Occipital lobe (tissue), 3 donors: ENCODE measurements at places on chromosomes 11 and 22. TPM values are rescaled to one million over a fixed set of nuclear protein-coding genes. Genes with fewer than 3 reads are reported as not detected.

The PAFAH1B2 gene
- total RNA-seq, result 325 TPM

The GLB1L2 gene
- 1.1 TPM for total RNA-seq

The MUC5AC gene
- not detected for total RNA-seq

DNA sequence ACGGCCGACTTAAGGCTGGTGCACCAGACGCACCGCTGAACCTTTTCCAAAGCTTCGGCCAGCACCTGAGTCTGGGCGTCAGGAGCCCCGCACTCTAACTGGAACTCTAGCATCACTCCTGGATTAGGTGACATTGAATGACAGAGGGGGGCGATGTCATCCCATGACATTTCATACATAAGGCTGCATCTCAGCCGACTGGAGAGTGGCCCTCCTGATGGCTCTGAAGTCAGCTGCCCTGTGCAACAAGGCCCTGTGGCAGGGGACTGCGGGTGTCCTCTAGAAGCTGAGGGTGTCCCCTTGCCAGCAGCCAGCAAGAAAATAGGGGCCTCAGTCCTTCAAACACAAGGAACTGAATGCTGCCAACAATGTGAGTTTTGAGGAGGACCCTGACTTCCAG, 10.1 kb upstream of the FADS3 start:
- DNase-seq, result no peak

DNA sequence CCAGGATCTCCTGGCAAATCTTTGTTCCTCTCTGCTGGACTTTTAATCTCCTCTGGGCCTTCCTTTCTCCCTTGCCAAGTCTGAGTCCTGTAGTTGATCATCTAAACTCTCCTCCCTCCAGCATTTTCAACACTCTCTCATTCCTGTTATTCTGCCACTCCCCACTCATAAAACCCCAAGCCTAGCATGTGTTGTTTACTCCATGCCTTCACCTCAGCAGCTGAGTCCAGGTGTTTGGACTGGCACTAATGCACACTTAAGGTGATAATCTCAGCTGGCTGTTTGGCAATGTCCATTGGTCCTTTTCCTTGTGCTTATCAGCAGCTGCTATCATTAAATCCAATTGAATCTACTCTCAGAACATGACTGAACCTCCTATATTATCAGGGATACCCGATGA, 876.8 kb upstream of the TENM4 start:
- DNase-seq, result no peak

The TAGLN gene
- total RNA-seq, result 12.9 TPM

The NELL1 gene
- 104 TPM for total RNA-seq

The TRIM48 gene
- total RNA-seq, result not detected

The C11orf87 gene
- 29.8 TPM for total RNA-seq

The GGTLC2 gene
- not detected for total RNA-seq

- no peak for DNase-seq
Measured at GRCh38 chr11:130103296-130103814, 33.7 kb downstream of the APLP2 start.

The NPTXR gene
- 11.5 TPM for total RNA-seq

DNA sequence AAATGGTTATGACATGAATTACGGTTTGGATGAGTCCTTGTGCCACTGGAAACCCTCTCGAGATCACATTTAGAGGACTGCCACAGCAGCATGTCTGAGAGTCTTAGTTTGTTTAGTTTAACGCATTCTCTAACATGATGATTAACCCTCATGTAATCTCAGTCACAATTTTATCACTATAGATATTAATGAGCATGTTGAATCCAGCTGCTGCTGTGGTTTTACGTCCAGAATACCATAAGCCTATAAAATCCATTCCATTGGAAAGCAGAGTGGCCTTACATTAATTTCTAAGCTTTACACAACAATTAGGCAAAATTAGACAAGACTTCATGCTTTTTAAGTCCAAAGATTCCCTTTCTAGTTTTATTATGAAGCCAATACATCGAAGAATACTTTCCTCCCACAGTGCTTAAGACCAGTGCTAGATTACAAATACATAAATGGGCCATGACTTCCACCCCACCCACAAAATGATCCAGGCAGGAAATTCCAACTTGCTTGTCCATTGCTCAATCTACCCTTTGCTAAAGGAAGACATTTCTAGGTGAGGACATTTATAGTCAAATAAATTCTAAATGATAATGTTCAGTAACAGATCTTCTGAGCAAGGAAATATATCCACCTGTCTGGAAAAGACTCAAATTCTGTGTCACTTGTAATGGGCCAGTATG, 3.5 kb upstream of the ELMOD1 start:
- no peak for DNase-seq

GRCh38 chr22:40051322-40051721, 56.6 kb downstream of the FAM83F start:
- no peak for DNase-seq

- DNase-seq, result peak; percentile 69
Measured at GRCh38 chr11:78331711-78332110, 85.9 kb downstream of the GAB2 start.

The MMP11 gene
- total RNA-seq, result 14.8 TPM

DNA sequence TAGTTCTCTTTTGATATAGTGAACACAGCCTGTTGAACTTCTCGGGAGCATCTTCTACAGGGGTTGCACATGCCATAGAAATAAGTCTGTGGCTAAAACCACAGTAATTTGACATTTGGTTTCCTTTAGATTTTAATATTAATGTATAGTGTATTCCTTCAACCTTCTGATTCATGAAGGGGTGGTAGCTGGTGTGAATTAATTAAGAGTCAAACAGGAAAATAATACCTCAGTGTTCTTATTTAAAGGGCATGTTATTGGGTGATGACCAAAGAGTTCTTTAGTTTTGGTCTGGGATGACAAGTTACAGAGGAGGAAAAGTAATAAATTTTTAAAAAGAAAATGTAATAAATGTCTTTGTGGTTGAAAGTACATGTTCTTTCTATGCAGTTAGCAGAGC, 86.8 kb downstream of the PDHX start:
- no peak for DNase-seq
